ENCODE measurements at places on chromosomes 4 and X.

DNA sequence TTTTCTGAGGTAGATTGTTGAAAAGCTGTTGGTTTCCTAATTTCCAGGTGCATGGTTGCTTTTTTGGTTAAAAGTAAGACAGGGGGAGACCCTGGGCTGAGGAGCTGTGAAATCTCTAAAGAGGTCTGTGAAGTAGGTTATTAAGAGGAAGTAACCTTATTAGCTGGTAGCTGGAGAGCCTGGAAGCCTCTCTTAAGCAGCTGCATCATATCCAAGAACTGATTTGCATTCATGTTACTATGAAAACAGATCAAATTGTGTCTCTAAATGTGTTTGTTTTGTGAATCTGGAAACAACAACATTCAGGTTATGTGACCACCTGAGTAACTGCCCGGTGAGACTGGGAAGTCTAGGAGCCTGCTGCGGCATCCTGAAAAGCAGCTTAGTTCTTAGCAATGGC is 54.1 kb downstream of the ARHGAP10 start:
- DNase-seq, result peak; percentile 40

DNA sequence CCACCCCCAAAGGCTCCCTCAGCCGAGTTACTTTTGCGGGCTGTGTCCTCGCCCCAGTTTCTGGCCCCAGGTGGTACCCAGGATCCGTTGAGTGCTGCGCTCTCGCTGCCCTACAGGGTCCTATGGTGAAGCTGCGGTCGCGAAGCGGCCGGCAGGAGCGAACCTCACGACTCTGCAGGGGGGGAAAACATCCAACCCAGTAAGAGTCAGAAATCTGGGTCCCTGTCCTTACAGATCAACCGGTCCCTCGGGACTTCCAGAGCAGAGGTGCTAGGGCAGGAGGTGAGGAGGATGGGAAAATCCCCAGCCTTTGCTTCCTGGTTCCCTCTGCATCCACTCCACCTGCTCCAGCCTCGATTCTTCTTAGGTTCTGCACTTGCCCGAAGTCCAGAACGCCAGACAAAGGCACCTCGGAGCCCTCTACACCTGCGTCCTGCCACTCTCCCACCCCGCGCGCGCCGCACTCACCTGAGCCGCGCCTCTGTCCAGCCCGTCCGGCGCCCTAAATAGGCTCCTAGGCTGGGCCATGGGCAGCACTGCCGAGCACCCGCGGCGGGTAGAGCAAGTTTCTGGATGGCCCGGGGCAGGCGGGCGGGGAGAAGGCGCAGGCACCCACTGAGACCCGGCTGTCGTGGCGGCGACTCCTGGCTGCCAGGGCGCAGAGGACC is at the start of gene HS3ST1:
Gene HS3ST1, minus strand, starts transcription at position 664 of the 668 bp plus-strand sequence. CDS start 28,889 bp downstream, outside the sequence.
- DNase-seq, result no peak

DNA sequence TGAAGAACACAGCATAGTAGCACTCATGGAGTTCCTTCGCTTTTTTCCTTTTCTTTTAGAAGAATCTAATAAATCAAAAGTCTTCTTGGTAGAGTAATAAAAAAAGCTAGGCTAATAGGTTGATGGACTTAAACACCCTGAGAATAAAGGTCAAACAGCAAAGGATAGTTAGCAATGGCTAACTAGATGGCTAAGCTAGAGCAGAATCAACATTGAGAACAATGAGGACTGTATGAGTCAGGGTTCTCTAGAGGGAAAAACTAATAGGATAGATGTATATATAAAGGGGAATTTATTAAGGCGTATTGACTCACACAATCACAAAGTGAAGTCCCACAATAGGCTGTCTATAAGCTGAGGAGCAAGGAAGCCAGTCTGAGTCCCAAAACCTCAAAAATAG is 550.9 kb downstream of the GLUD2 start:
- DNase-seq, result no peak

GRCh38 chr4:7733801-7734650 is 205.6 kb downstream of the AFAP1 start:
- DNase-seq, result no peak

DNA sequence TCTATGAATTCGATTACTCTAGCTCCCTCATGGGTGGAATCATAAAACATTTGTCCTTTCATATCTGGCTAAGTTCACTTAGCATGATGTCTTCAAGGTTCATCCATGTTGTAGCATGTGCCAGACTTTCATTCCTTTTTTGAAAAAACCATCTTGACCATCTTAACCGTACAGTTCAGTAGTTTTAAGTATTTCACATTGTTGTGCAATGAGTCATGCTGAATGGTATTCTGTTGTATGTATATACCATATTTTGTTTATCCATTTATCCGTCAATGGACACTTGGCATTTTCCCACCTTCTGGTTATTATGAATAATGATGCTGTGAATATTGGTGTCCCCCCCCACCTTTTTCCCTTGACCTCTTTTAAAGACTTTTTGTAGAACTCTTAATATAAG is 72.4 kb upstream of the TLR2 start:
- no peak for DNase-seq

- no peak for DNase-seq
These were observed 914 bp downstream of the TRAPPC2 start for GRCh38 chrX:13733506-13733905.

DNA sequence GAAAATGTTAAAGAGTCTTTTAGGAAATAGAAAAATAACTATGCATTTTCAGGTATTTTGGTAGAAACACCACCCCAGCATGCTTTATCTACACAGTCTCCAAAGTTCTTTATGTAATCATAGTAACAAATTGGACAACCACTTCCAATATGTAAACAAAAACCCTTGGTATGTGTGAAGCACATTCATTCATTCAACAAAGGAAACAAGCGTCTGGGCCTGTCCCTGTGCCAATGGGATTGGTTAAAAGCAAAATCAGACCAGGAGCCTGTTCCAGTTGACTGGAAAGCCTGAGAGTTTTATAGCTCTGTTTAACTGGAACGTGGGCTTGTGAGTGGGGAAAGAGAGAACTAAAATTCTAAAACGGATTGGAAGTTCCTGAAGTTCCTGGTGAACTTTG is 41.3 kb upstream of the TENM3 start:
- DNase-seq, result no peak

- no peak for DNase-seq
These were observed 53.9 kb downstream of the HMX1 start for GRCh38 chr4:8817813-8818062.

DNA sequence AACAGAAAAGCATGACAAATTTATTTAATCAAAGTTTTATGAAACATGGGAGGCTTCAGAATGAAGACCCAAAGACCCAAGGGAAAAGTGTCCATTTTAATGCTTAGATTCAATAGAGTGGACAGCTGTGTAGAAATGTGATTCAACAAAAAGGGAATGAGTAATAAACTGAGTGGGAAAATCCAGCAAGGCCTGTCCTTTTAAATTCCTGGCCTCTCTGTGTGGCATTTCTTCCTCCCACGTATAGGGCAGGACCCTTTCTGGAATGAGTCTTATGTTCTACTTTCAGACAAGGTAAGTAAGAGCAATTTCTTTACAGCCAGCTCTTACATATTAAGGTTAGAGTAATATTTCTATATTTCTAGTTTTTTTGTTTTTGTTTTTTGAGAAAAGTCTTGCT is 14.5 kb downstream of the AASDH start:
- no peak for DNase-seq

DNA sequence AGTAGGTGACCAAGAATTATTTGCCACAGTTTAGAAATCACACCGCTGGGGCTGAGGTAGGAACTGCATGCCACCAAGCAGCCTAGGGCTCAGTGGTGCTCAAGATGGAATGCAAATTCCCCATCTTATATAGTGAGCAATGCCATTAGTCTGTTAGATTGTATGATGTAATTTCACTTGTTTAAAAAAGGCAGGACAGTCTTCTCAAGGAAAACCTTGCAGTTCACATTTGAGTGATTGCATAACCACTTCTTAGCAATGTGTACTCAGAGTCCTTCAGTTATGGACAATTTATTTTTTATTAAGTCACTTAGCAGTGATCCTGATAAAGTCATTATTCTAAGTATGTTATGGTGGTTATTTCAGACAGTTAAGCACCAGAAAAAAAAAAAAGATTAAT is 142.9 kb upstream of the SFRP2 start:
- DNase-seq, result peak; percentile 81

DNA sequence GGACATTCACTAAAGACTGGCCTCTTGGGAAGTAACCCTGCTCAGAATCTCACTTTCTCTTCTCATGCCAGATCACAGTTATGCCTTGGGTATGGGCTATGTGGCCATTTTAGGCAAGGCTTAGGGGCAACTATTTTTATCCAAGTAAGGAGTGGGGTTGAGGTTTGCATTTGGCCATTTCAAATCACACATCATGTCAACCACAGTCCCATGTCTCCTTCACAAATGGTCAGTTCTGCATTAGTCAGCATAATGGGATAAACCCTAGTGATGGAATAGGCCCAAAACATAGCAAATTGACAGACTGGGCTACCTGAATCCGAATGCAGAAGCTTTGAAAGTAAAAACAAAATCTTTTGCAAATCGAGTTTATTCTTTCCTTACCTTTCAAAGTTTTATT is 827 bp upstream of the RTL3 start:
- peak; percentile 13 for DNase-seq

DNA sequence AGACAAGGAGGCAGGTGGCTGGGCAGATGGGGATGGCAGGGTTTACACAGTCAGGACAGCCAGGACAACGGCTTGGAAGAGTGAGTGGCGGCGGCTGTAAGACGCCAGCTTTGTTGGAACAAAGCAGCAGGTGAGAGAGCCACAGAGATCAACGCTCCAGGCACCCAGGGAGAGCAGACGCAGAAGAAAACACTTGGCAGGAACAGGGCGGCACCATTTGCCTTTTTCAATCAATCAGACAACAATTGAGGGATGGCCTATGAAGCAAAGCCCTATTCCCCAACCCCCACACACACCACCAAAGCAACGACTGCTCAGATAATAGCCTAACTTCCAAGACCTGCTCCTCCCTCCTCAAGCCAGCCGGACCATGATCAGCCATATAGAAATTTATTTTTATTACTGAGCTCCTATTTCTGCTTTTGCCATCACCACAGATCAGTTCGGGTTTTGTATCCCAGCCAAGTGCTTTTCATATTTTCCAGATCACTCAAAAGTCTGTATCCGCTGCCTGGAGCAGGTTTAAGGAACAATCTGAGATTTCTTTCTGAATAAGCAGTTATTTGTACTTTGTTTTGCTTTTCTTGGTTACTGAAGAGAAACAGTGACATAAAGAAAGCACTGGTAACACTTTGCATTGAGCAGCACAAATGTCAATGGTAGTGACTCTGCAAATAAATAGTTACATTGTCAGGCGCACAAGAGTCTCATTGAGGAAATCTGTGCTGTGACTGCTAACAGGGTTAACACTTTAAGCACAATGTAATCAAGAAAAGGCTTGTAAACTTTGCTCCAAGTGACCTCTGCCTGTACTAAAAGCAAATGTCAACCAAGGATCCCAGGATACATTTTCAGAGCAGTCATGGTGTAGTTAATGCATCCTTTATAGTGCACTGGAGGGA is 81.8 kb upstream of the RBPJ start:
- DNase-seq, result no peak

DNA sequence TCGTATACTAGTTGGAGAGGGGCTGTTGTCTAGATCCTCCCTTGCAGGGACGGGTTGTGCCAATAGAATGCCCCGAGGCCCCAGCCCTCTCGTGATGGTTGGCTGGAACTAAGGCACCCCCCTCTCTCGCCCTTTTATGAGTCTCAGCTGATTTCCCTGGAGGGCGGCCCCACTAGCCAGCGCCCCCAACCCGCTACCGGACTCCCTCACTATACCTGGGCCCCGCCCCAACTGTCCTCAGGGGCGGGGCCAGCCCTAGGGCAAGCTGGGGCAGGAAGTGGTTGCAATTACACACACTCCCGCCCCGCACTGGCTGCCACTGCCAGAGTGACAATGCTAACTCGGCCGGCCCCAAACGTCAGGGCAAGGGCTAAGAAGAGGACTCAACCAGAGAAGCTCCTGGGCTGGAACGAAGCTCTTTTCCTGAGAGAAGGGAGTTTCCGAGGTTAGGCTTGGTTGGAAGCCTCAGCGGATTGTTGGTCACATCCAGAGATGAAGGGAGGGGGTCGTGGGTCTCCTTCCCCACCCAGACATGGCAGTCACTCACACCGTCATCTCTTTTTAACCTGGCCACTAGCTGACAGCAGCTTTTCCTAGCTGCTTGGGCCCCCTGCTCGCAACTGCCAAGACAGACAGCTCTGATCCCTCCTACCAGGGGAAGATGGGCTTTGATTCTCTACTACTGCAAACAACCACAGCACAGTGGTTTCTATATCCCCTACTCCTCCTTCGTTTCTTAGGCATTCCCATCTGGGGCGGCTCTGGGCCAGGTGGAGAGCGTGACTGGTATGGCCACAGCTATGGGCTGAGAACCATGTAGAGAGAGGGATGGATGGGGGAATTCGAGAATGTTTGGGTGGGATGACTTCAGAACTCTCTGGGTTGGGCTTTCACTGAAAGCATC is 21.0 kb upstream of the BCORL1 start:
- peak; percentile 63 for DNase-seq

- peak; percentile 21 for DNase-seq
These were observed 98.7 kb downstream of the CFAP299 start for GRCh38 chr4:80434238-80434637.

GRCh38 chr4:15153662-15154061 is 151.4 kb downstream of the CPEB2 start:
- DNase-seq, result no peak

DNA sequence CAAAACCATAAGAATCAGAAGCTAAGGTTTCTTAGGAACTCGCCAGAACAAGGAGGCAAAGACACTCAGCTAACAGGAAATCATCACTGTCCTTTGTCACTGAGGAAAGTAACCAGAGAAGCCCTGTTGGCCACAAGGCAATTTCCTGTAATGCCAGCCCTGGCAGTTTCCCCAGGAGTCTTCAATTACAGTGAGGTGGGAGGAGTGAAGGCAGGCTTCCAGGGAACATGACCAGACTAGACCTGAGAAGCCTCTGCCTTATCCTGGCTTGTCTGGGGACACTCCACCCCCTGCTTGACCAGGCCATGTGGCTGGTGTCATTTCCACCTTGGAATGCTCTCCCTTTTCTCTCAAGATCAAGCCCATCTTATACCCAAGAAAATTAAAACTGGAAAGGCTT is 125.3 kb downstream of the COL4A6 start:
- no peak for DNase-seq

DNA sequence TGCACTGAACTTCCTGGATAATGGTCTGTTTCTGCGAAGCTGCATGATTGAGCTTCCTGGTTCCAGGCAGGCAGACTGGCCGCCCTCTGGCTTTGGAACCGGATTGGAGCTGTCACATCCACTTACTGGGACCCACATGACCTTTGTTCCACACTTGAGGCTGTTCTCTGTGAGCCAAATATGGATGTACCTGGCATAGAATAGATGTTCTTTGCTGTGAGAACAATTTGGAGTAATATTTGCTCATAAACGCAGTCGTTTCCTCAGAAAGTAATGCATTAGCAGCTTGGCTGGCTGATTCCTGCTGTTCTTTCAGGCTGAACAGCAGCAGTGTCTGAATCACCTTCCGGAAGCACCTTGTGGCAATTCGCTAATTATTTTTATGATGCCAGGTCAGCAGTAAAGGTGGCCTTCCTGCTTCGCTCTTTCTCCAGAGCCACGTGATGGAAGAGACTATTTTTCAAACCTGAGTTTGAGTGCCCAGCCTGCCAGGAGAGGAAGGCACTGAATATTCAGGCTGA is 78.1 kb upstream of the BOD1L1 start:
- DNase-seq, result no peak

DNA sequence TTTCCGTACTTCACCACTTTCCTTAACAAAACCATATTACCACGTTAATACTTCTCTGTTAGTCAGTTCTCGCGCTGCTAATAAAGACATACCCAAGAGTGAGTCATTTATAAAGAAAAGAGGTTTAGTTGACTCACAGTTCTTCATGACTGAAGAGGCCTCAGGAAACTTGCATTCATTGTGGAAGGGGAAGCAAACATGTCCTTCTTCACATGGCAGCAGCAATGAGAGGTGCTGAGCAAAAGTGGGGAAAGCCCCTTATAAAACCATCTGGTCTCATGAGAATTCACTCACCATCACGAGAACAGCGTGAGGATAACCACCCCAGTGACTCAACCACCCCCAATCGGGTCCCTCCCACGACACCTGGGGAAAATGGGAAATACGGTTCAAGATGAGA is 289.8 kb upstream of the CLNK start:
- no peak for DNase-seq
